Left renal cortex interstitium (tissue), 4 donors: ENCODE measurements at places on chromosomes 13 and 19. TPM values are rescaled to one million over a fixed set of nuclear protein-coding genes. Genes with fewer than 3 reads are reported as not detected.

DNA sequence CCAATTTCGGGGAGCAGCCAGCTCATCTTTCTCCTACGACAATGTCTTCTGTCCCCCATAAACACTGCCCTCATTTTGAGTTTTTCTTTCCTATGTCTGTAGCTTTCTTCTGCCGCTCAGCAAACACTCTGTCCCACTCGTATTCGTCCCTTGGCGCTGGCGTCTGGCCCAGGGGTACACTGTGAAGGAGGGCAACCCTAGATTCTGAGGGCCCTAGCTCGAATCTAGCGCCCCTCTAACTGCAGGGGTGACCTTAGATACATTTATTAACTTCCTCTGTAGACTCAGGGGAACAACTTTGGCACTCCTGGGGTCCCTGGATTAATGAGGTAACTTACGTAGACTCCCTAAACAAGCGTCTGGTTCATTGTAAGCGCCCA, 677 bp upstream of the LRCH1 start:
- no peak for DNase-seq

FGF14 gene
- 1.0 TPM for polyA plus RNA-seq

TNFRSF19 gene
- 49.0 TPM for polyA plus RNA-seq

ZNF737 gene
- polyA plus RNA-seq, result 37.7 TPM

GRCh38 chr13:51202477-51203046, 19.6 kb upstream of the FAM124A start:
- no peak for DNase-seq

PRTN3 gene
- polyA plus RNA-seq, result 0.95 TPM

ETHE1 gene
- 27.4 TPM for polyA plus RNA-seq

LILRB2 gene
- polyA plus RNA-seq, result 1.3 TPM

CCL25 gene
- 0.30 TPM for polyA plus RNA-seq

ENOX1 gene
- 12.0 TPM for polyA plus RNA-seq

DNA sequence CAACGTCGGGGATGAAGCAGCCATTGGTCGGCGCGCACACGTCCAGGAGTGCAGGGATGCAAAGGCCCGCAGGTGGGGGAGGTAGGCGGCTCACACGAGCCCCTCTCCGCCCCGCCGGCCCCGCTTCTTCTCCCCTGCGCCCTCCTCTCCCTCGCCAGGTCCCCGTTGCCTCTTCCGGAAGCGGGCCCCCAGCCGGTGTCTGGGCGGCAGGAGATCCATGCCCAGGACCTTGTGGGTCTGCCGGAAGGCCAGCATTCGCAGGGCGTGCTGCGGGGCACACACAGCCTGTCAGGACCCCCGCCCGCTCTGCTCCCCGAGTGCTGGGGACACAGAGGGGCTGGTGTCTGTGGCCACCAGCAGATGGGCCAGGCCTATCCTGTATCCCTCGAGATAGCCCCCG, 19.7 kb upstream of the MATK start:
- DNase-seq, result no peak

DNA sequence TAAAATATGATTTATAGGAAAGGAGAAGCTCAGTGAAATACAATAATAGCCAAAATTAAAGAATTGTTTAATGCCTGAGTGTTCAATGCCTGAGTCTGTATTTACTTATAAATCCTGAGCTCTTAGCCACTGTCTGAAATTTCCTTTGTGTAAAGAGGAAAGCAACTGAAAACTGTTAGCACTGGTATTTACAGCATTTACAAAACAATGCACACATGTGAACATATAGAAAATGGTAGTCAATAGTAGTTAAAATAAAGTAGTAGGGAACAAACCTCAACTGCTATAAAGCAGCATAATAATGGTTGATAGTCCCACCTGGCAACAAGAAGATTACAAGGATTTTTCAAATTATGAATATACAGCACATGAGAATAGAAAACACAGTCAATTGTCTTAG, 1137.1 kb upstream of the ATXN8OS start:
- no peak for DNase-seq

GRCh38 chr19:19554074-19555023, 16.3 kb downstream of the CILP2 start:
- no peak for DNase-seq

PSG3 gene
- not detected for polyA plus RNA-seq

GRCh38 chr13:91347996-91348905, 764 bp downstream of the MIR17HG start:
- no peak for DNase-seq

- no peak for DNase-seq
Measured at GRCh38 chr13:95180513-95181245, 120.6 kb downstream of the ABCC4 start.

DNA sequence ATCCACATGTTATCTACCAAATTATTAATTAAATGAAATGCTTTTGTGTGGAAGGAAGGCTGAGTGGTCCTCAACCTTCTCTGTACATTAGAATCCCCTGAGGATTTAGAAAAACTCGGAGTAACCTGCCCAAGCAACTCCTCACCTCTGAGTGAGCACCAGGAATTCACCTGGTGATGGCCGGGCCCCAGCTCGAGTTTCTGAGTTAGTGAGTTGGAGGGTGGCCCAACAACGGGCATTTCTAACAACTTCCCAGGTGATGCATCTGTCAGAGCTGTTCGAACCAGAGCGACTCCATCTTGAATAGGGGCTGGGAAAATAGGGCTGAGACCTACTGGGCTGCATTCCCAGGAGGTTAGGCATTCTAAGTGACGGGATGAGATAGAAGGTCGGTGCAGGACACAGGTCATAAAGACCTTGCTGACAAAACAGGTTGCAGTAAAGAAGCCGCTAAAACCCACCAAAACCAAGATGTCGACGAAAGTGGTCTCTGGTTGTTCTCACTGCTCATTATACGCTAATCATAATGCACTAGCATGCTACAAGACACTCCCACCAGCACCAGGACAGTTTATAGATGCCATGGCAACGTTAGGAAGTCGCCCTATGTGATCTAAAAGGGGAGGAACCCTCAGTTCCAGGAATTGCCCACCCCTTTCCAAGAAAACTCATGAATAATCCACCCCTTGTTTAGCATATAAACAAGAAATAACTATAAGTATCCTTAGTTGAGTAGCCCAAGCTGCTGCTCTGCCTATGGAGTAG, 44.2 kb upstream of the SHISA2 start:
- DNase-seq, result no peak

GRCh38 chr13:110062077-110062776, 244.7 kb downstream of the COL4A1 start:
- no peak for DNase-seq

GRCh38 chr13:111919849-111920248, 147.1 kb upstream of the SOX1 start:
- DNase-seq, result no peak

GRCh38 chr13:41004875-41005693, 14.0 kb downstream of the ELF1 start:
- DNase-seq, result no peak

DNA sequence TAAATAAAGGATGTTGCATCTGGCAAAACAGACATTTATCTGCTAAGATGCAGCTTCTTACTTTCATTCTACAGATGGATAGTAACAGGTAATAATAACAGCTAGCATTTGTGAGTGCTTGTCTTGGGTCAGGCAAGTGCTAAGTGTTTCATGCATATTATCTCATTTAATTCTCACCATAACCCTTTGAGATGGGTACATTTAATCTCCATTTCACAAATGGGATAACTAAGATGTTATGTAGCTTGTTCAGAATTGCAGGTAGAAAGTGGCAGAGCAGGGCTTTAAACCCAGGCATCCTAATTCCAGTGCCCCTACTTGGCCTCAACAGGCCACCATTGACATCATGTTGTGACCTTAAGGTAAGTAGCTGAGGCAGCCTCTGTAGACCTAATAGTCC, 69.8 kb downstream of the LMO7 start:
- DNase-seq, result no peak

GET3 gene
- polyA plus RNA-seq, result 85.5 TPM

GPR183 gene
- polyA plus RNA-seq, result 5.0 TPM

DNA sequence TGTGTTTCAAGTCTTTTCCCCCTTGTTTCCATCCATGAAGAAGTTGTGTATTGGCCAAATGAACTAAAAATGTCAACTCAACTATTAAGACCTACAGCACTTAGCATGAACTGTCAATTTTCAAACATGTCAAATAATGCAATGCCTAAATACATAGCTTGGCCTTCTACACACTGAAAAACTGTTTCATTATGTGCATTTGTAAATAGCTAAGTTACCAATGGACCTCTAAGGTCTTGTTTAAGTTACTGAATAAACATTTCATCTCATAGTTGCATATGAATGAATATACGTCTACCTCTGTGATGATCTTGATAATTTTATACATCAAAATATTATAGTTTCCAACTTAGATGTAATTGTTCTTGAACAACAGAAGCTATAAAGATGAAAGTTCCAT, 744.5 kb downstream of the EFNB2 start:
- DNase-seq, result no peak

DNA sequence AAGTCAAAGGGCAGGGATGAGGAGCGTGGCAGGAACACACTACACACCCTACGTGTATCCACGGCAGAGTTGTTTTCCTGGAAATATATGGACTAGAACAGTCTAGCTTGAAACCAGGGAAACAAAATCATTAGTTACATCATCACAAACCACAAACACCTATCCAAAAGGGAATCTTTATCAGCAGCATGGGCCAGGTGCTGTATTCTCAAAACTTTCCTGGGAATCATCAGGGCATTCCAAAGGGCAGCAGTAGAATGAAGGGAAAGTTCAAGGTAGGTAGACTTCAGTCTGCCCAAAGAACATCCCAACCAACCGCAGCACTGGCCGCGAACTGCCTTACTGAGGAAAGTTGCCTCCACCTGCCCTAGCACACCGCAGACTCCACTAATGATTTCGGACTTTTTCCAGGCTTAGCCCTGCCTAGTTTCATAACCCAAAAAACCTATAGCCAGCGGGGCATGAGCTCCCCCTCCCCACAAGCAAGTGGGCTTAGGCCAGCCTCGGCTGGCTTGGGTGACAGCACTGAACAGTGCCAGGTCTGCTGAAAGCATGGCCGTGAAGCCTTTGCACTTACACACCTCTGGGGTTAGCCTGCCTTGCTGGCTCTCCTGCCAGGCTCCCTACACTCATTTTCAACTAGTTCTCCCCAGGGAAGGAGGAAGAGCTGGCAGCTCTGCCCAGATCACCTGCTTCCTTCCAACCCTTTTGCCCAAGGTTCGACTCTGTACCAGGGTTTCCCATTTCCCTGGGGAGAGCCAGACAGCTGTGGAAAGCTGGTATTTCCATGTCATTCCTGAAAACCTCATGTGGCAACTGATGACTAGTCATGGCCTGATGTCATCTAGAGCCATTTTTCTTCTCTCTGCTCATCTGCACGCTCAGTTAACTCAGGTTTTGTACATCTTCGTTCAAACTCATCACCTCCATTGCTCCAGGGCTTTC, 77.3 kb upstream of the UBAC2 start:
- DNase-seq, result no peak

DNA sequence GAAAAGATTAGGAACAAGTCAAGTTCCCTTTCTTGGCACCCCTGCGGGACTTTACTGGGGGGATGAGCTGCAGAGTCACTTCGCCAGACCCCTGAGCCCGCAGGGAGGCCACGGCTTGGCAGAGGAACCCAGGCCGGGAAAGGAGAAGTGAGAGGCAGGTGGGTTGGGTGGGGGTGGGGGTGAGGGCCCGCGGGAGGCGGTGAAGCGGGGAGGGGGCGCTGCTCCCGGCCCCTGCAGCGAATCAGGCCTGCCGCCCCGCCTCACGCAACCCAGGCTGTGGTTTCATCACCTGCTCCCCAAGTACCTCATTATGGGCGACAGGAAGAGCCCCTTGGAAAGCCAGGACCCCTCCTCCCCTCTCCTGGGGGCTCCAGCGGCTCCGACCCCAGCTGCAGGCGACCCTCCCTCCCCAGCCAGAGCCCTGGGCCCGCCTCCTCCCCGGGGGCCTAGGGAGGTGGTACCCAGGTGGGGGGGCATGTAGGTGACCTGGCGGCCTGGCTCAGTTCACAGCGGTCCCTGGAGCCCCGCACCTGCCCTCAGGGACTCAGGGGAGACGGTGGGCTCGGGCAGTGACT, 9.5 kb downstream of the MEF2B start:
- DNase-seq, result no peak

ZNF57 gene
- 7.3 TPM for polyA plus RNA-seq

TGDS gene
- polyA plus RNA-seq, result 22.9 TPM

GRCh38 chr13:77774181-77774580, 76.7 kb downstream of the SLAIN1 start:
- no peak for DNase-seq

PPP5C gene
- polyA plus RNA-seq, result 116 TPM

EFNB2 gene
- 121 TPM for polyA plus RNA-seq

DNA sequence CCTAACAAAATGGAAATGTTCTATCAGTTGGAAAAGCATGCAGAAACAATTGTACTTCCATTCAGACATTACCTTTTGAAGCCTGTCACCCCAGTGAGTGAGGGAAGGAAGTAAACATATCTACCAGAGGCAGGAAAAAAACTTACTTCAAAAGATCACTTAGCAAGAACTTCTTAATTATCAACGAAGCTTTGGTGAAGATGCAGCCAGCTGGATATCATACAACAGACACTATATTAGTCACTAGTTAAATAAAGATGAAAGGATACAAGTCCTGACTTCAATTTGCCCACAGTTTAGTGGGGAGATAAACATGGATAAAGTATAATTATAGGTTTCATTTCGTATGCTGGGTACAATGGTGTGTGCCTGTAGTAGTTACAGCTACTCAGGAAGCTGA, 148.8 kb downstream of the TNFRSF19 start:
- no peak for DNase-seq

DNA sequence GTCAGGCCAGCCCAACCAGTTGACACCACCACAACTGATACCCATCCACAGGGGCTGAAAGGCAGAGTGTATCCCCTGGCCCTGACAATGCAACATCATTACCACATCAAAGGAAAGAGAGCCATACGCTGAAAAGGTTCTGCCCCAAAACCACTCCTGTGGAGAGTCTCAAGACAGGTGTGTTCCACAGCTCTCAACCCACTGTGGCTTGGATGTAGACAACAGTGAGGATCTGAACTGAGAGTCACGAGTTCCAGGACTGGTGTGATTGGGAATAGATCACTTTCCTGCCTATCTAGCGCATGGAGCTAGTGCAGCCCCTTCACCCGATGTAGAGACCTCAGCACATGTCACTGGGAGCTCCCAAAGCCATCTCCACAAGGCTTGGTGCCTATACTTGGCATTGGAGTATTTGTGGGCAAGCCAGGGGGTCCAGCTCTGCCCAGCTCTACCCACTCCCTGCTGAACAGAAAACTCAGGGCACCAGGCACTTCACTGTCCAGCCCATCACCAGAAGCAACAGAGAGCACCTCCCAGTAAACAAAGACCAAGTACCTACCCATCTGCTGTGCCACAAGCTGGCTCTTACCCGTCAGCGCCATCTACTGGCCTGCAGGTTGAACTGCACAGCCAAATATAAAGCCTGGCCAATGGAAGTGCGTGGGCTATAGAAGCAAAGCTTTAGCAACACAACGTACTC, 579.5 kb downstream of the UQCRFS1 start:
- peak; percentile 7 for DNase-seq

DNA sequence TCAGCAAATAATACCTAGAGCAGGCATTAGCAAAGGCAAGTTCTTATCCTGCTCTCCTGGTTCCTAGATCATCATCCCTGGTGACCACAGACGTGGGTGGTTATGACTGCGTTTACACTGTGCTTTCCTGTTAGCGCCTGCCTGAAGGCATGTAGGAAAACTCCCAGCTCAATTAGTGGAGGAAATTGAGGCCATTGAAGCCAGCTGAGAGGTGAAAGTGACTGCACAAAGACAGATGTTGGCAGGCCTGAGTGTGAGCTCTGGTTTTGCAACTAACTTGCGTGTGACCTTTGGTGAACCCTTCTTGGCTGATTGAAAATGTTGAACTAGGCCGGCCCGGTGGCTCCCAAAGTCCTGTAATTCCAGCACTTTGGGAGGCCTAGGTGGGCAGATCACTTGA, 17.5 kb upstream of the NWD1 start:
- no peak for DNase-seq

HMG20B gene
- 111 TPM for polyA plus RNA-seq

- DNase-seq, result no peak
Measured at GRCh38 chr19:3586127-3586626, 899 bp downstream of the GIPC3 start.

- no peak for DNase-seq
Measured at GRCh38 chr13:99085139-99085807, 107.4 kb upstream of the DOCK9 start.
